ENCODE measurements at places on chromosomes 11 and 22.

- no peak for DNase-seq
Observed at GRCh38 chr11:70358753-70359152, 39.6 kb upstream of the CTTN start.

DNA sequence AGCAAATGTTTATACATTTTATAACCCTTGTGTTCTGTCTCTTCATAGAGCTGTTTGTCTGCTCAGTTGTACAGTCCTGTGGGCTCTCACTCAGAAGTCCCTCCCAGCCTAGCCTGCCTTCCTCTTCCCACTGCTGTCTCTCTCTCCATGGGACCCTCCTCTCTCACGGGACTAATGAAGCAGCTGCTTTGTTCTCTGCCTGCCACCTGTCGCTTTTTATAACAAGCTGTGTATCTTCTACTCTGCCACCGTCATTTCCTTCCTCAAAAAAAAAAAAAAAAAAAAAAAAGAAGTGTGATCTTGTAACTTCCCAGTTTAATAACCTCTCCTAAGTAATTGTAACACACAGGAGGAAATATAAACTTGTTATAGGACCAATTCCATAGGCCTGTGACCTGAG lies 92.2 kb upstream of the ALKBH3 start:
- no peak for DNase-seq

DNA sequence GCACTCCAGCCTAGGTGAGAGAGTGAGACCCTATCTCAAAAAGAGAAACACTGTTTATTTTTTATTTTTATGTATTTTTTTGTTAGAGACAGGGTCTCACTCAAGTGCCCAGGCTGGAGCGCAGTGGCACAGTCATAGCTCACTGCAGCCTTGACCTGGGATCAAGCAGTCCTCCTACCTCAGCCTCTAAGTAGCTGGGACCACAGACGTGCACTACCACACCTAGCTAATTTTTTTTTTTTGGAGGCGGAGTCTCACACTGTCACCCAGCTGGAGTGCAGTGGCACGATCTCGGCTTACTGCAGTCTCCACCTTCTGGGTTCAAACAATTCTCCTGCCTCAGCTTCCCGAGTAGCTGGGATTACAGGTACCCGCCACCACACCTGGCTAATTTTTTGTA lies 6.4 kb downstream of the RBX1 start:
- DNase-seq: no peak

- DNase-seq: peak; percentile 48
Observed at GRCh38 chr11:3177931-3178330, 12.8 kb upstream of the OSBPL5 start.

- no peak for DNase-seq
Observed at GRCh38 chr11:61059260-61059752, 43.0 kb upstream of the CD5 start.

GRCh38 chr22:50723991-50724390 lies 14.0 kb upstream of the ACR start:
- no peak for DNase-seq

DNA sequence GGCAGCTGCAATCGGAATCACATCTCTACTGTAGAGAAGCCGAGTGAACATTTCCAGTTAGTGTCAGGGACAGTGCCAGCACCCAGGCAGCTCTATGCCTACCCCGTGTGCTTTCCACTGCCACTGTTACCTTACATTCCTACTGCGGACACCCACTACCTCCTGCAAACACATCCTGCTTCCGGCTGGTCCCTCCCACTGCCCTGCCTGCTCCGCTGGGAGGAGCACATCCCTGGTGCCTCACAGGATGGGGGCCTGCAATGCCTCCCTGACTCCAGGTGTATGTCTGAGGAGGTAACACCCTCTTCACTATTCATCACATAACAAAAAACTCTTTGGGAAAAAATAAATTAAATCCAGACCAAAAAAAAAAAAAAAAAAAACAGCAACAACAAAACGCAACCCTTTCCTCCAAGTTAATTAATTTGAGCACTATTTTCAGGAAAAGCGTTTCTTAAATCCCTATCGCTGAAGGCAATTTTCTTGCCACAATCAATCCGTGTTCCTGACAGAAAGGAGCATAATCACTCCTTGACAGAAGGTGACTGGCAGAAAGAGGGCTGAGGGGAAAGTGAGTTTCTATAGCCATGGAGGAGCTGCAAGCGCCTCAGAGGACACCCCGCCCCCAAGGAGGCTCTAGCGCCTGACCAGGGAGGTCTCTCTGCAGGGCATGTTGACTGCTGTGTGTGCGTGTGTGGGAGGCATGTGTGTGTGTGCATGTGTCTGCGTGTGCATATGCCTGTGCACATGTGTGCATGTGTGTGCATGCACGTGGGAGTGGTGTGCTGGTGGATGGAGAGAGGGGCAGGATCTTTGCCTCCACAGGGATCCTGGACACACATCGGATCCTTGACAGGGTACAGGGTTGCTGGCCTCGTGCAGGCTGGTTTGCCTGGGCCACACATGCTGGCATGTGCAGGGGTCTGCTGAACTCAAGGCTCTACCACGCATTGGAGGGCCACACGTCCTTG lies 134.8 kb upstream of the NTM start:
- DNase-seq: no peak

- DNase-seq: peak; percentile 74
Observed at GRCh38 chr11:130634961-130635473, 186.6 kb downstream of the ADAMTS15 start.

GRCh38 chr11:28684011-28684586 lies 575.9 kb downstream of the METTL15 start:
- no peak for DNase-seq

DNA sequence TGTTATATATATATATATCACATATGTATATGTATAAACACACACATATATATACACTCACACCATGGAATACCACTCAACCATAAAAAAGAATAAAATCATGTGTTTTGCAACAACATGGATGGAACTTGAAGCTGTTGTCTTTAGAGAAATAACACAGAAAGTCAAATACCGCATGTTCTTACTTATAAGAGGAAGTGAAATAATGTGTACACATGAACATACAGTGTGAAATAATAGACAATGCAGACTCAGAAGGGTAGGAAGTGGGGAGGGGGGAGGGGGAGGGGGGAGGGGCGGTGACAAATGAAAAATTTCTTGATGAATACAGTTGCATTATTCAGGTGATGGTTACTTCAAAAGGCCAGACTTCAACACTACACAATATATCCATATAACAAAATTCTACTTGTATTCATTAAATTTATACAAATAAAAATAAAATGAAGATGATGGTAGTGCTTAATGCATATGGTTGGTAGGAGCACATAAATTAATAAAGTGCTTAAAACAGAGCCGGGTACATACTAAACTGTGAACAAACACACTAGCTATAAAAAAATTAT lies 5.8 kb upstream of the OR5B2 start:
- DNase-seq: no peak

DNA sequence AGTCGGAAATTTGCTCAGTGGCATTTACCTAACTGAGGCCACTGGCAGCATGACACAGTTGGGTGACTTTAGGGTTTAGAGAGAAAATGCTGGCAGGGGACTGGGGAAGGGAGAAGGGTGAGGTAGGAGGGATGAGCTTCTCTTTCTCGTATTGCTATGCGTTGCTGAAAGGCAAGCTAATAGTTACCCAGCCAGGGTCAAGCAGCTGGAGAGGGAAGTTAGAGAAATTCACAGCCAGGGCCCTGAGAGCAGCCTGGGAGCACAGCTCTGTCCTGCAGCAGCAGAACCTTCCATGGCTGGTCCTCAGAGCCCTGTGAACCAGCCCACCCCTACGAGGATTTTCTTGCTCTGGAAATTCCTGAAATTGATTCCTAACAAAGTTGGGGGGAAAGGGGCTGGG lies 679.6 kb downstream of the NTM start:
- no peak for DNase-seq

GRCh38 chr11:66950112-66950535 lies 8.1 kb downstream of the PC start:
- DNase-seq: peak; percentile 67

GRCh38 chr22:22440188-22440587 lies 68.4 kb downstream of the ZNF280B start:
- no peak for DNase-seq

- no peak for DNase-seq
Observed at GRCh38 chr11:22449441-22449840, 111.3 kb downstream of the SLC17A6 start.

DNA sequence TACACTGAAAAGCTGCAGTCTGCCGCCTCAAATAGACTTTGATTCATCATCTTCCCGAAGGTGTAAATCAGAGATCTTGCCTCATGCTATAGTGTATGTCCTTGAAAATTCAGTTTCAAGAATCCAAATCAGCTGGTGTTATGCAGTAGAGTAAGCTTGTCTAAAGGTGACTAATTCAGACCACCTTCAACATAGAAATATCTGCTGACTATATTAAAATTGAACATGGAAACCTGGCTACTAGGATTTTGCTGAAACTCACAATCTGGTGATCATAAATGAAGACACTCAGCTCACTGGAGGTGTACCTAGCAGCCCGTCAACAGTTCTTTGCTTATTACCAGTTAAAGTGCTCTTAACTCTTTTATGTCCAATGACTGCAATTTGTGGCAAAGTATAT lies 266.6 kb downstream of the CADM1 start:
- DNase-seq: no peak

DNA sequence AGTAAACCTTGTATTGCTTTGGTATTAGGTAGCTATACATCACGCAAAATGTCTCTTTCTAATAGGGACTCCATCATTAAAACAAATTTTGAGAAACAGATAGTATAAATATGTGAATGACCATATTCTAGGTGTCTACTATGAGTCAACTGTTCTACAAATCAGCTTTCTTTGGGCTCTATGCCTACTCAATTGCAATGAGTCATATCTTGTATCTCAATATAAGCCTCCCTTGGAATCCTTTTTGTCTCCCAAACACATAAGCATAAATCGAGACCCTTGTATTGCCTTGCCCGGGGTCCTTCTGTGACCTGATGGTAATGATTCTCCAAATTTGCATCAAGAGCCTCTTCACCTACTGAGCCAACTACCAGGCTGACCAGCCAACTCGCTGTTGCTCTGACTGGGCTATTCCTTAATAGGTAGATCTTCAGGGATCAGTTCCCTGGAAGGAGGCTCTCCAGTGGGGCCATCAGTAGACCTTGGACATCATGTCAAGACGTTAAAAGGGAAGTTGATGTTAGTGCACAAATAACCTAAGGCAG lies 22.2 kb downstream of the BLID start:
- peak; percentile 67 for DNase-seq

DNA sequence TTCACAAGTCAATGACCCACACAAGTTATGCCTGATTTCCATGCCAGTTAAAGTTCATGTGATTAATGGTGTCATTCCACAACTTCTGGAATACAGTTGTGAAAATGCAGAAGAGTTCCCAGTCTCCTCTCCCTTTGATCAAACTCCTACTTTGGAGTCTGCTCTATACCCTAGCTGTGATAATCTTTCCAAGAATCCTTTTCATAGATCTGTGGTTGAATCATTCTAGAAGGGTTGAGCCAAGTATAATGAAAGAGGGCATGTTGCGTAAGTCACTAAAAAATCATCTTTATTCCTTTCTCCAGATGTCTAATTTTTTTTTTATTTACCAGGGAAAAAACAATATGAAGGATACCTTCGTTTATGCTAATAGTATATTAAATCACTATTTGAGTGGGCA lies 89.7 kb upstream of the CARD18 start:
- peak; percentile 71 for DNase-seq

DNA sequence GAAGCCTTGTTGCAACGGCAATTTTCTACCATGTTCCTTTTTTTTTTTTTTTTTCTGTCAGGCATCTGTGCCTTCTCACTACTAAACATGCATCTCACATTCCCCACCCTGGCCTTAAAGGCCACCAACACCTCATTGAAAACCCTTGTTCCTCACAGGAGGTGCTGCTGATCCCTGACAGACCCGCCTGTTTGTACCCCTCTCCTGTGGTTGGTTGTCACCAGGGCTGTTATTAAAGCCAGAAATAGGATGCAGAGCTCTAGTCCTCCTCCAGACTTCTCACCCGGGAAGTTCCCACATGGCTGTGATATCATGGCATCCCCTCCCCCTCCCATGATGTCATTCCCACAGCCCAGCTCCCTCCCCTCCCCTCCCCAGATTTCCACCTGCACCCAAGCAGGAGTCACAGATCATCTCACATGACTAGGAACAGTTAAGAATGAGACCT lies 302.8 kb upstream of the NCAM1 start:
- DNase-seq: peak; percentile 7

DNA sequence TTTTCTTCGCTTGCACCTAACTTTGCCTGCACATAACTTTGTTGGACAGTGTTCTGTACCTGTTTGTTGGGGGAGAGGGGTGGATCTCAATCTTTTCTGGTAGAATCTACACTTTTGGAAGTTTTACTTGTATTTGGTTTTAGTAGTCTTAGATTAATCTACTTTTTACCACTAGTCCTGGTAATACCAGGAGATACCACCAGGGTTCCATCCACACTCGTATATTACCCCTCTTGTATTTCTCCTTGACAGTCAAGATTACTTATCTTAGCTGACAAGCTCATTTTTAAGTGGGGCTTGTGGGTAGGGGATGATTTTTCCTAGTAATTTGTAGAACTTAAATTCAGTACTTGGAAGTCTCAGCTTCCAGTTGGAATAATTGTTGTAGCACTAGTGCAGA lies 37.3 kb upstream of the TECTA start:
- no peak for DNase-seq

DNA sequence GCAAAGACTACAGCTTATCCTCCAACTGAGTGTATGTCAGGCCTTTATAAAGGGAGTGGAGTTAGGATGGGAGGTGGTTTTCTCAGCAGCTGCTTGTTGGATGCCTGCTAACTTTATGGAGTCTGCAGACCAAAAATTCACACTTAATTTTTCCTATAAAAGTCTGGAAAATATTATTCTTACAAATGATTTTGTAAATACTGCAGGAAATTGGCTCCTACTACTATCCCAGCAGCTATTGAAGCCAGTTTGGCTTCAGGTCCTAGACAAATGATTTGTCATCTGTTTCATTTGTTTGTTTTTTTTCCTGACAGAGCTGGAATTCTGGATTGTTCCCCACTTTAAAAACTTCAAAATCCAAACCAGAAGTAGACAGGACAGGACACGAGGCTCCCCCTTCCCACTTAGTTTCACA lies 292.5 kb downstream of the TMEM135 start:
- DNase-seq: no peak

- DNase-seq: no peak
Observed at GRCh38 chr22:28064920-28065319, 145.9 kb upstream of the PITPNB start.

GRCh38 chr11:20459865-20460264 lies 72.3 kb downstream of the PRMT3 start:
- DNase-seq: peak; percentile 51

GRCh38 chr11:12052676-12053605 lies 44.5 kb upstream of the DKK3 start:
- no peak for DNase-seq

DNA sequence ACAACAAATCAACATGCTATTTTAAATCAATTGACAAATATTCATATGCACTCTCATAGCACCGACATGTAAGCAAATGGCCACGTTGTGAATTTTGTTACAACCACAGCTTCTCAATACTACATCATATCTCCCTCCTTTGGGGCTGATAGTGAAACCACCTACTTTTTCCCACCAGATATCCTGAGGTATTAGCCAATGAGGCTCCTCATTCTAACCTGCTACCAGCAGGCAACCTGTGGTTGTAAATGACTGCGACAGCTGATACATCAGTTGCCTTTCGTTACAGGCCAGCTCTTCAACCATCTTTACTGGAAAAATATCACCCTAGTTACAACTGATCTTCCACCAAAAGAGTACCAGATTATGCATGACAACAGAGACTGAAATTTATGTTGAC lies 3.7 kb upstream of the XKR3 start:
- DNase-seq: no peak

Data from cardiac fibroblast (primary cell).